ENCODE measurements at places on chromosomes 2 and 18. TPM values are rescaled to one million over a fixed set of nuclear protein-coding genes. Genes with fewer than 3 reads are reported as not detected.

RGPD3 gene
- 0.09 TPM for total RNA-seq

CRYGC gene
- total RNA-seq = not detected

TMEM178A gene
- total RNA-seq = 0.56 TPM

PLGLB2 gene
- 1.3 TPM for total RNA-seq

SLC19A3 gene
- total RNA-seq = 0.09 TPM

KLF11 gene
- 3.6 TPM for total RNA-seq

LINC00305 gene
- total RNA-seq = not detected

TFPI gene
- total RNA-seq = 294 TPM

GALR1 gene
- total RNA-seq = not detected

MAB21L4 gene
- not detected for total RNA-seq

TLX2 gene
- total RNA-seq = not detected

ACTG2 gene
- total RNA-seq = under 0.01 TPM

INHBB gene
- 2.4 TPM for total RNA-seq

SPIRE1 gene
- total RNA-seq = 23.2 TPM

ITGA6 gene
- total RNA-seq = 165 TPM

NEURL3 gene
- not detected for total RNA-seq

DNAH6 gene
- under 0.01 TPM for total RNA-seq

ACMSD gene
- total RNA-seq = not detected

RTKN gene
- total RNA-seq = 9.0 TPM

RIT2 gene
- not detected for total RNA-seq

C18orf63 gene
- not detected for total RNA-seq

KCNIP3 gene
- total RNA-seq = 0.47 TPM

All from endothelial cell of coronary artery (primary cell).